Right cardiac atrium (tissue), 5 donors: ENCODE measurements at places on chromosomes 6 and 20.

GRCh38 chr6:6729971-6730370 lies 141.5 kb downstream of the LY86 start:
- no peak for DNase-seq

DNA sequence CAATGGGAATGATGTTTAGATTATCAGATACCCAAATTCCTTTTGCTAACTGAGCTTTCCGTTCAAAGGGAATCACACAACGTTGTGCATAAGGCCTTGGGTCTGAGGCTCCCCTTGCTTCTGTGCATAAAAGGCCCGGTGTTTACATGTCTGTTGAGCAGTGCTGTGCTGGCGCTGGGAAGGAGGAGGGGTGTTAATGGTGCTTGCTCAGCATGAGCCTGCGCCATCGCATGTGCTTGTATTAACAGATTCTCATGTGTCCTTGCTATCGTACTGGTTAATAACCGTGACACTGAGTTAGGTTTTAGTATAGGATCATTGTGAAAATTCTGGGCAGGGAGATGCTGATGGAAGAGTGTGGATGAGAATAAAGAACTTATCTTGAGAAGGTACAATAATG lies 62.3 kb upstream of the TRAF3IP2 start:
- DNase-seq = no peak

GRCh38 chr20:33909331-33909921 lies 84.3 kb upstream of the RALY start:
- no peak for DNase-seq

- no peak for DNase-seq
Observed at GRCh38 chr6:51915098-51915497, 172.3 kb downstream of the PKHD1 start.

DNA sequence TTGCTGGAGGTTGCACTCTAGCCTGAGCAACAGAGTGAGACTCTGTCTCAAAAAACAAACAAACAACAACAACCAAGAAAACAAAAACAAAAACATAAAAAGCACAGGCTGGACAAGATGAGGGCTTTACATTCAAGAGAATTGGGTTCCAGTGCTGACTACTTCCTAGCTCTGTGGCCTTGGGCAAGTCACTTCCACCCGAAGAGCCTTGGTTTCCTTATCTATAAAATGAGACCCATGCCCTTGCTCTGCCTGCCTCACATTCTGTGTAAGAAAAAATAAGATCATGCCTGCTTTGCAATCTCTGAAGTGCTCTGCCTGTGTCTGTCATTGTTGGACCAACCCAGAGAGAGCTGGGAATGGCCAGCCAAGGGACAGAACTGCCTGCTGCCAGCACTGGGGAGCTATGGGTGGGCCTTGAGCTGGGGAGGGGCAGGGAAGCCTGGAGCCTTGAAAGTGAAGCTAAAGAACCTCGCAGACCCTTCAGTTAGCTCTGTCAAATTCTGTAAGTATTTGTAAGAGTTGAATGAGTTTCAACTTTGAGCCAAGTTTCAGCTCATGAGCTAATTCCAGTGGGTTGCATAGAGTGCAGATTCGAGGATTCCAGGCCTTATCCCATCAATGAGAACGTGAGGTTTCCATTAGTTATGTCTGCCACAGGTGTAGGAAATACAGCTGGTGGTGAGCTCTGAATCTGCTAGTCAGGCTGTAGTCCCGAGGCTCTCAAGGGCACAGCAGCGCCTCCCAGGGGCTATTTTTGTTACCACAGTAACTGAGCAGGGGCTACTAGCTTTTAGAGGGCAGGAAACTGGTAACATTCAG lies 93.2 kb downstream of the DLGAP4 start:
- no peak for DNase-seq

DNA sequence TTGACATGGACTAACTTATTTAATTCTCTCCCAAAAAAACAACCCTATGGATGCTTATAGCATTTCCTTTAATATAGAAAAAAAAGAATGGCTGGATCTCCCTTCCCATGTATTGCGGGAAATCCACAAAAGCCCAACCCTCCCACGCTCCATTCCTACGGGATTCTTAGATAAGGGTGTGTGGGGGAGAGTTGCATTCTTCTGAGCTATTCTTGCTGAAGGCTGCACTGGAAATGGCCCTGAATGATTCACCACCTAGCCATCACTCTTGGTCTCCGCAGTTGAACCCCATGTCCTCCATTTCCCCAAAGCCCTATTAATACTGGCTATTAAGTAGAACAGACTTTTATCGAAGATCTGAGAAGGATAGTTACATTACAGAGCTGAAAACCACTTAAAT lies 41.9 kb upstream of the ADGRF5 start:
- DNase-seq = no peak

DNA sequence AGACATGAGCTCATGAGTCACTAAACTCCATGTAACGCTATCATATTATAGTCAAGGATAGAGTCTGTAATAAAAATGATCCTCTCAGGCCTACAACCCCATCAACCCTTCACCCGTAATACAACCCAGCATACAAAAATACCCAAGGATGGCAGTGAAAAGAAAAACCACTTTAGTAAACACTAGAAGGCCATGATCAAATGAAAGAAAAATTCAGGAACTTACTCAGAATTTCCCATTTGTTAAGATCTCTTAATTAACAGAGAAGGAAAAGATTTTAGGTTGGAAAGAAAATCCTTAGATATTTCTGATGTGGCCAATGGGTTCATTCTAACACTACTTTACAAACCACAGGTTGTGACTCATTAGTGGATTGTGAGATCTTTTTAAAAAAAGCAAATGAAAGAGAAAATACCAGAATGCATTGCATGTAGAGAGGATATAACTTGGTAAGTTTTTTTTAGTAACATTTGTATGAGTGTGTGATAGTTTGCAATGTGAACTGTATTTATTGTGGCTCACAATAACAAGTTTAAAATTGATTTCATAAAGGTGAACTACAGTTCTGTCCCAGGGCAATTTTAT lies 8.0 kb upstream of the UBE2J1 start:
- DNase-seq = no peak

- DNase-seq = no peak
Observed at GRCh38 chr6:73560853-73561407, 40.1 kb upstream of the EEF1A1 start.
